ENCODE measurements at places on chromosomes 11 and 22.
A peak's percentile ranks its signal among the peaks of the same experiment; 100 is the strongest.

DNA sequence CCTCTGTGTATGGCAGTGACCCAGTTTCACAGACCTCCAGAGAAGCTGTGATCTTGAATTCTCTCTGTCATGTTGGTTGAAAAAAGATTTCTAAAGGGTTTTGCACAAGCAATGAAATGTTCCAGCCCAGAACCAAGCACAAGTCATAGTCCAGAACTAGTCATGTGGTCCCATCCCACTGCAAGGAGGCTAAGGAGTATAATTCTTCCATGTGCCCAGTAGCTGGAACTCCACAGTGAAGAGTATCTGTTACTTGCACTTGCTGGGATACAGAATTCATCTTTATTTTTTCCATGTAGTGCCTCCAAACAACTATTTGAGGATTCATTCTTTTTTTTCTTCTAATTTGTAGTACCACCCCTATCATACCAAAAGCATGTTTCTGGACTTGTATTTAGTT lies 9.9 kb upstream of the MMP8 start:
- DNase-seq = no peak

- no peak for DNase-seq
These were observed 36.9 kb downstream of the F2 start for GRCh38 chr11:46755962-46756361.

DNA sequence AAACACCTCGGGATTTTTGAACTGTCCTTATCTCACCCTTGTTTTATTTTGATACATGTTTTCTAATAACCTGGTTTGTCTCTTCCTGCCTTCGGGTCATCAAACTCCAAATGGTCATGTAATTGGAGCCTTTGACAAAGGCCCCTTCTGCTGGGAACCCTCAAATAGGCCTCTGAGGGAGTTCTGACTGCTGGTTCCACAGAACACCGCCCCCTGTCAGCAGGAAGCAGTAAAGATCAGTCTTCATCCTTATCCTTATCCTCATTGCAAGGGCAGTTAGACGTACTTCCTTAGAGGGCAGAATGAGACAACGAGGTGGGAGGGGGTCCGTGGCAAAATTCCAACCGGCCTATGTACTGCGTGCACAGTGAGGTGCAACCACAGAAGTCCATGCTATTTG lies 12.1 kb downstream of the TRIM51 start:
- no peak for DNase-seq

DNA sequence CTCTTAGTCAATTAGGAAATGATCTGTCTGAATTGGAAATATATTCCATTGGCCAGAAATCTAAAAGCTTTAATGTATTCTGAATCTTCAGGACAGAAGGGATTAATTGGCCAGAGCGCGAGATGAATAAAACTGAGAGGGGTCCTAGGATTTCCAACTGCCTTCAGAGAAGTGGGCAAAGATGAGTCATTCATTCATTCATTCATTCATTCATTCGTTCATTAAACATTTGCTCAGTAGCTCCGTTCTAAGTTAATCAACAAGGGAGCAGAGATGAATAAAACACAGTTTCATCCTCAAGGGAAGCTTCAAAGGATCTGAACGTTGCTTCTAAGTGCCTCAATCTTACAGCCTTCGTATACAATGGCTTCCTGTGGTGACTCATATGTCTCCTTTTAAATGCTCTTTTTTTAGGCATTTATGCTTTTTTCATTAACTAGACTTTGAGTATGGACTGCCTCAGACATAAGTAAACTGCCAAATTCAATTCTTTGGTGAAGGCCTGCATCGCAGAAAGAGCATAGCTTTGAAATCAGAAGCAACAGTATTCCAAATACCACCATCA lies 537.4 kb upstream of the CCDC90B start:
- no peak for DNase-seq

GRCh38 chr22:22878211-22878570 lies 9.4 kb upstream of the IGLL5 start:
- no peak for DNase-seq

DNA sequence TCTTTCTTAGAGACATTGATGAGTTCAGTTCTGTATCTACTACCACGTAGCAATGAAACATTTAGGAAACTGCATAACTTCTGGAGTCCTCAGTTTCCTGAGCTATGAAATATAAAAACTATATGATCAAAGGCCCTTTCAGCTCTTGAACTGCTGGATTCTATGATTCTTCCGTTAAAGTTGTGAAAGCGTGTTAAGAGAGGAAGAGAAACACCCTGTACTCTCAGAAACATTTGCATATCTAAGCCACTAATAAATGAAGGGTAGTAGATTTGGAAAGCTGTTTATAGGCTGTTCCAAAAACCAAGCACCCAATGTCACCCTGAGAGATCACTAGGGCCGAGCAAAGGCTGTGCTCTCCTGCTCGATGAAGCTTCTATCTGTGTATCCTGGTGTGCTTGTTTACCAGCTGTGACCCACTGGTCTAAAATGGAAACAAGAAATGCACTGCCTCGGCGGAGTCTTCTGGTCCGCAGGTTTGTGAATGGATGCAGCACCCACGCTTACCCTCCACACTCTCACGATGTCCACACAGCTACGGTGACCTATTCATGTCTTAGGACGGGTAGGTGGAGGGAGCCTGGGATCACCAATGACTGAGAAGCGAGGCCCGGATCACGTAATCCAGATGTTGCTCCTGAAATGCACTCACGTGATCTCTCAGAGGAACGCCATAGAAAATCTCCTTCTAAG lies 325.8 kb downstream of the OPCML start:
- DNase-seq = no peak

GRCh38 chr11:57644748-57645688 lies 4.7 kb downstream of the YPEL4 start:
- DNase-seq = peak; percentile 64

DNA sequence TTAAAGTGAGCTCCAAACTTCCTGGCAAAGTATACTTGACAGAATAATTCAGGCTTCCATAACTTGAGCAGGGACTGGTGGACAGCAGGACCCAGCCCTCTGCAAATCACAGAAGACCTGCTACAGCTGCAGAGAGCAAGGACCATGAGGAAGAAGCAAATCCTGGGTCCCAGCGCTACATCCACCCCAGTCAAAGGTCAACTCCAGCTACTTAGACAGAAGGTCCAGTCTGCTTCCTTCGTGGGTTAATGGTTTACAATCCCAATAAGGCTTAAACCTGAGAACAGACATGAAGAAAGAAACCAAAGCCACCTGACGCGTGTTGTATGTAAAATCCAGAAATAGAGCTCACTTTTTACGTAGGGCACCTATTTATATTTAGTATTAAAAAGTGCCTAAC lies 57.7 kb downstream of the SHANK2 start:
- DNase-seq = no peak

DNA sequence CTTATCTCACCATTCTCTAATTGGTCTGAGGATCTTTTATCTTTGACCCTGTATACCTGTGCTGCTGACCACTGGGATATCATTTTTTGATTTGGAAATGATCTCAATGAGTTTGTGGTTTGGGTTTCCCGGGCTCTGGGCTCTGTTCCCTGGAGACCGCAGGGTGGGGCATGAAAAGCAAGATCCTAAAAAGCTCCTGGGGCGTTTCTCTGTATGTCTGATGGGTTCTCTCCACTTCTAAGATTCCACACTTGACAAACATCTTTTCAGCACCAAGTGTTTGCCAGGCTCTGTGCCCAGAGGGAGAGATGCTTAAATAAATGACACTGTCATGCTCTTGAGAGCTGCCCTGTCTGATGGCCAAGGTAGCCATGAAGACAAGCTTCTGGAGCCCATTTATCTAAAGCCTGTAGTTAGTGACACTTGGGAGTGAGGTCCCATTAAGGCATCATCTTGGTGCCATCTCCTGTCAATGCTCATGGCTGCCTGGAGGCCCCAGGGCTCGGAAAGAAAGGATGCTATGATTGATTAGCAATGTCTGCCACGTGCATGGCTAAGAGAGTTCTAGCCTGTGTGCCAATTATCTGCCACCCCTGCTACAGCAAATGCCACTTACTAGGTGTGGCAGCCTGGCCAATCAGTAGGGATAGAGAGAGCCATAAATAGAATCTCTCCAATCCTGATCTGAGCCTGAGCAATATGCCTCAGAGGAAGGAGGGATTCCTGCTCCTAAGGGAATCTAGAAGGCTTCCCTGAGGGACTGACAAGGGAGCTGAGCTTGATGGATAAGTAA lies 531.6 kb downstream of the MN1 start:
- no peak for DNase-seq

- peak; percentile 30 for DNase-seq
These were observed at the start of gene HSPA8 for GRCh38 chr11:123061403-123062157. Gene HSPA8, minus strand, starts transcription at chr11:123062136. Its CDS starts 812 bp downstream, at chr11:123061324.

GRCh38 chr11:95135155-95135554 lies 45.5 kb downstream of the ENDOD1 start:
- DNase-seq = no peak

GRCh38 chr22:38599466-38599865 lies 29.5 kb upstream of the DMC1 start:
- DNase-seq = no peak

- no peak for DNase-seq
These were observed 612 bp downstream of the IGF2 start for GRCh38 chr11:2138431-2139122.

- no peak for DNase-seq
These were observed 86.2 kb downstream of the BTBD10 start for GRCh38 chr11:13376838-13377237.

- DNase-seq = no peak
These were observed 64.4 kb upstream of the RRM1 start for GRCh38 chr11:4030197-4030596.

DNA sequence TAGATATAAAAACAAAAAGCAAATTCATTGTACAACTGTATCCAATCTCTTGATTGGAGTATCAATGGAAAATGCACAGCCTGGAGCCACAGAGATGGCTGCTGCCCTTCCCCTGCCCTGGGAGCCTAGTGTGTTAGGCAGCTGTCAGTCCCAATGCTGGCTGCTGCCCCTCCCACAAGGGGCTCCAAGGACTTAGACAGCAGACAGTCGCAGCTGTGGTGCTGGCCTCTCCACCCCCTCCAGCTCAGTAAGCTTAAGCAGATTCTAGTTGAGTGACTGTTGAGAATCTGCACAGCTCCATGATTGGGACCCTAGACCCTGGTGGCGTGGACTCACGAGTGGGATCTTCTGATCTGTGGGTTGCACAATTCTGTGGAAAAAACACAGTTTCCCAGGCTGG lies 1511.2 kb downstream of the FAM181B start:
- DNase-seq = no peak

- DNase-seq = no peak
These were observed 92.8 kb downstream of the FAR1 start for GRCh38 chr11:13761250-13761649.
